ENCODE measurements at places on chromosomes 4 and X.

DNA sequence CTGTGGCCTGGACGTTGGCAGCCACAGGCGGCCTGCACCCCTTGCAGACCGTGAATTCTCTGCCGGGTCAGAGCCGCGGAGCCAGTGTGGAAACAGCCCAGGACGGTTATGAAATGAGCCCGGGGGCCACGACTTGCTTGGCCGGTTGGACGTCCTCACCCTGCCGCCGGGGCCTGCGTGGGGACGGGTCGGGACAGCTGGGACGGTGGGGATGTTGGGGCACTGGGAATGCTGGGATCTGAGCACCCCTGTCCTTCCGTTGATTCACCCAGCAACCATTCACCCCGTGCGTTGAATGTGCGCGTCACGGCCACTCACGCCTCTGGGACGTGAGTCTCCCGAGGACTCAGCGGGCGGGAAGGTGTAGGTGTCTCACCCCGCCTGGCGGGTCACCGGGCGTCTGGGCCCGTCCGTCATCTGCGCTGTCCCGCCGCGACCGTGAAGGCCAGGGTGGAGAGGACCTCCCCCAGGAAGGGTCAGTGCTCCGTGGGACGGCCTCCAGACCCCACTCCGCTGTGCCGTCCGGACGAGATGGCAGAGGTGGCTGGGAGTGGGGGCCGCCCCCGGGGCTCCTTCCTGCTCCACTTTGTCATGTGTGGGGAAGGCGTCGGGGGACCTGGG, 4.5 kb upstream of the PLCXD1 start:
- DNase-seq: no peak

GRCh38 chr4:24979554-24979953, 51.2 kb downstream of the LGI2 start:
- no peak for DNase-seq

DNA sequence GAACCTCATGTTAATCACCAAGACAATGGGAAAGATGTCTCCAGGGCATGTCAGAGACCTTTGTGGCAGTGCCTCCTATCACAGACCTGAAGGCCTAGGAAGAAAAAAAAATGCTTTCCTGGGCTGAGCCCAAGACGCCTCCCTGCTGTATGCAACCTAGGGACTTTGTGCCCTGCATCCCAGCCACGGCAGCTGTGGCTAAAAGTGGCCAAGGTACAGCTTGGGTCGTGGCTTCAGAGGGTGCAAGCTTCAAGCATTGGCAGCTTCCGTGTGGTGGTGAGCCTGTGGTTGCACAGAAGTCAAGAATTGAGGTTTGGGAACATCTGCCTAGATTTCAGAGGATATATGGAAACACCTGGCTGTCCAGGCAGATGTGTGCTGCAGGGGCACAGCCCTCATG, 40.5 kb downstream of the SPANXN3 start:
- no peak for DNase-seq

DNA sequence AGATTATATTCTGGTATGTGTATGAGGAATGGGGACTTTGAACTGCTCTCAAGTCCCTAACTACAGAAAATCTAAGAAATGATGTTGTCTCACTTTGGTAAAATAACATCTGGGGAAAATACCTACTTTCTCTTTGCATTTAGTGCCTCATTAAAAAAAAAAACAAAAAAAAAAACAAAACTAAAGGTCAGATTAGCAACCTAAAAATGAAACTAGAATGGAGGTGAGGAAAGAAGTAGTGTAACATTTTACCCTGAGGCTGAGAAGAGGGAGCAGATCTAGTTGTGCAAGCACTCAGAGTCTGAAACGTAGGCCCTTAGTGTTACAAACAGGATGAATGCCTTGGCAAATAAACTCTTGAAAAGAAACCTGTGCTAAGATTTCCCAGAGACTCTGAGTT, 56.0 kb downstream of the VGLL1 start:
- no peak for DNase-seq

DNA sequence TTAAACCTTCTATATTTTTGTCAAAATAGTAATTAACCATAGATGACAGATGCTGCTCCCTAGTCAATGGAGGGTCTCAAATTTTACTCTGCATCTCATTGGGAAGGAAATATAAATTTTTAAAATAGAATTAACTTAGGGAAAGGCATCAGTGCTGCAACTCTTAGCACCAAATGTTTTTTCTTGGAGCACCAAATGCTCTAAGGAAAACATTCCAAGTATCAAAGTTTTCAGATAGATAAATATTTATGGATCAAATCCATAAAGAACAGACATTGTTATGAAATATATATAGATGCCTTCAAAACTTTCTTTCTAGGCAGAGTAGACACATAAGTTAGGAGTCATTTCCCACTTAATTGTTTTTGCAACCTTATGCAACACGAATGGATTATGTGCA, 168.7 kb downstream of the ANTXR2 start:
- no peak for DNase-seq

DNA sequence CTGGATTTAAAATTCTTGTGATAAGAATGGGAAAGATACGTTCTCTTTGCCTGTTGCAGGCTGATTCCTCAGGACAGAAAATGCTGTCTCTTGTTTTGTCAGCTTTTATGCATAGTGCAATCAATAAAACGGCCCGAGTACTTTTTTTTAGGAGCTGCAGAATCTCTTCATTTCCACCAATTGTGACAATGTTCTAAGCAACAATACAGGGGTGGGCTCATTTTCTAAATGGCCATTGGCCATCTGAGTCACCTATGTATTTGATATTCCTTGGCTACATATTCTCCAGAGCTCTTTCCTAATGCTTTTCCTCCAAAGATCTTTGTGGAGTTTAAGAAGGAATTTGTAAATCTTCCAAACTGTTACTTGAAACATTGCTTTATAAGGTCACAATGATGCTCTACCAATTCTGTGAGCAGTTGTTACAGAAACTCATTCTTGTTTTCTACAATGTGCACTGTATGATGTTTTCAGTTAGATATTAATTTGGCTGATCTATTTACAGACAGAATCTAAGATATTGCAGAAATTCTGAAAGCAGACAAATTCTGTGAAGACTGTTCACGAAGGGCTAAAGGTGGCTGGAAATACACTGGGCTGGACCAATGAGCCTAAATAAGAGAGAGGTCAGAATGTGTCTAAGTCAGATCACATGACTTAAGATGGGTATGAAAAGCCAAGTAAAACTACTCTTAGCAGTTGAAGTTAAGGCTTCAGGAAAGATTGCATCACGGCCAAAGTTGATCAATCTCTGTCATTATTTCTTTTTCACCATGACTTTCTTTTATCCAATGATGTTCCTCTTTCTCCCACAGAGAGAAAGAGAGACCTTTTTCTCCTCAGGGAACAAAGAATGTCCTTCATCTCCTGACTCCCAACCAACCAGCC, 33.4 kb downstream of the TAPT1 start:
- DNase-seq: no peak

DNA sequence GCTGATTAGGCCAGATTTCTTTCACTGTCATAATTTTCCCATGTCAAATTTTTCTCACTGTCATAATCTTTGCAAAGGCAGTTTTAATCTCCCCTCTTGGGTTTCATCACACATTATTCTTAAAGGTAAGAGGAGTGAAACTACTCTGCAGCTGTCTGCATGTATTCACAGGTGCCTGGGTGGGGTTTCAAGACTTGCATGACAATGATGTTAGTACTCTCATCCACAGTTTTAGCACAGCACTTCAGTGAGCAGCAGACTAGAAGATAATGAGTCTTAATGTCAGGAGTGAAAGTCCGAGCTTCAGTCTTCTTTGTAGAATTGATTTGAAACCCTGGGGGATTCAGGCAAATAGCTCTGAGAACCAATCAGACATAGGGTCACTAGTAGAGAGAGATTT, 182.5 kb upstream of the GALNT7 start:
- DNase-seq: no peak

DNA sequence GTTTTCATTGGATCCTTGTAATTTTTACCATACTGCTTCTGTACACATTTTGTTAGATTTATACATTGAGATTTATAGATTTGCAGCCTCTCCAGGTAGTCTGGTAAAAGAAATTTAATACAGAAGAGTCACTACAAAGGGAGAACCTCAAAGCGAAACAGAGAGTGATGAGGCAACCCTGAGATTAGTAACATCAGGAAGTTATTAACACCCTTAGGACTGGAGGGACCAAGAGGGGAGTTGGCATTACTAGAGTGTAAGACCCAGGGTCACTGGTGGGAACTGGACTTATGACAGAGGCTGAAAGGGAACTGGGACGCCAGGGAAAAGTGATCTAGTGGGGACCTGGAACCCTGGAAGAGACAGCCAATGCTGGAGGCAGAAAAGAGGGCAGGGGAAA, 20.6 kb upstream of the MAML3 start:
- no peak for DNase-seq

DNA sequence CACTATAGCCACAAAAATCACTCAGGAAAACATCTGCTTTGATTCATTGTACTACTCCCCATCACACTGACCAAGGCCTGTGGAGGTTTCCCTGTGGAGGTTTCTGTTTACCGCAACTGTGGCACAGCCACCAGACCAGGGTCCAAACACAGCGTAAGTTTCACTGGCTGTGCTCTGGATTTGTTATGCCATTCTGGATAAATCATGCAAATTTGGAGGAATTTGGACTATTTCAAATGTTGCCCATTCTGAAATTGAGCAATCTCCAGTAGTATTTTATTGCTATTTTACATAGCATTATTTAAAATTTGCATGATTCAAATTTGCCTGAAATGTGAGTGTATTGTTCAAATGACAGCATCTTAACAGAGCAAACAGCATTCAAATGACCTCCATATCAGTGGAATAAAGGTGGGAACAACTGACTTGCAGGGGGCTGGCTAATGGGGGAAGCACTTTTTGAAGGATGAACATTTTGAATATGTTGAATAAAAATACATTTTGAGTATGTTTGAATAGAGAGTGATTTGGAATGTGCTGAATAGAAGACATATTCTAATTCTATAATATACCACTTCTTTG, 66.1 kb upstream of the ACSL1 start:
- DNase-seq: no peak

- no peak for DNase-seq
Measured at GRCh38 chr4:178963446-178964045, 1521.3 kb upstream of the AGA start.

GRCh38 chrX:45709381-45709780, 508.7 kb upstream of the DIPK2B start:
- DNase-seq: no peak

GRCh38 chr4:159395693-159396092, 292.8 kb downstream of the RAPGEF2 start:
- DNase-seq: no peak

DNA sequence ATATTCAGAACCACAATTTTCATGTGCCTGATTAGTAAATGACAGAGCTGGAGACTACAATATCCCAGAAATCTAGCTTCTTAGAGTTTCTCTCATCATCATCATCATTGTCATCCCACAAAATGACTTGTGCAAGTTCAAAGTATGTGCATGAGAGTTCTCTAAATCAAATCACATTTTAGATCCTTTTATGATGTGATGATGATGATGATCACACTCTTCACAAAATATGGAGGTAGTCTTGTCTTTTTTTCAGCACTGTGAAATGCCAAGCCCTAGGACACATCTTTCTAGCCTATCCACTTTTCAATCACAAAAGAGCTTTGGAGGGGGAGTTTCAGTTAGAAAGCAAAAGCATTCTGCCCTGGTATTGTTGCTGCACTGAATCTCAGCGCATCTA, 7.4 kb downstream of the MBNL3 start:
- no peak for DNase-seq

GRCh38 chrX:153909024-153909979, 4.8 kb downstream of the AVPR2 start:
- DNase-seq: peak; percentile 6

GRCh38 chrX:153516073-153516472, 1.4 kb upstream of the ATP2B3 start:
- peak; percentile 6 for DNase-seq

DNA sequence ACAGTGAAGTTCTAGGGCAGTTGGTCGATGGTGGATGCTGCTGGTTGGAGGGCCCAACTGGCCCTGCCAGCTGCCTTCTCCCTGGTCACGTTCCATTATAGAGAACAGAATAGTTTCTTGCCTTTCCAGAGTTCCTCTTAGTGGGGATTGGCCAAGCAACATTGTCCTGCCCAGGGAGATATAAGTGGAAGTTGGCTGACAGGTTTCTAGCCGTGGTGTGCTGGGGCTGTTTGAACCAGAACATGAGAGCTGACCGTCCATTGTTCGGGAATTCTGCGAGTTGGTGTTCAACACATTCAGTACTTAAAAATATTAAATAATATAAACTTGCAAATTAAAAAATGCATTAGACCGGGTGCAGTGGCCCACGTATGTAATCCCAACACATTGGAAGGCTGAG, 3.5 kb upstream of the AFAP1 start:
- no peak for DNase-seq

DNA sequence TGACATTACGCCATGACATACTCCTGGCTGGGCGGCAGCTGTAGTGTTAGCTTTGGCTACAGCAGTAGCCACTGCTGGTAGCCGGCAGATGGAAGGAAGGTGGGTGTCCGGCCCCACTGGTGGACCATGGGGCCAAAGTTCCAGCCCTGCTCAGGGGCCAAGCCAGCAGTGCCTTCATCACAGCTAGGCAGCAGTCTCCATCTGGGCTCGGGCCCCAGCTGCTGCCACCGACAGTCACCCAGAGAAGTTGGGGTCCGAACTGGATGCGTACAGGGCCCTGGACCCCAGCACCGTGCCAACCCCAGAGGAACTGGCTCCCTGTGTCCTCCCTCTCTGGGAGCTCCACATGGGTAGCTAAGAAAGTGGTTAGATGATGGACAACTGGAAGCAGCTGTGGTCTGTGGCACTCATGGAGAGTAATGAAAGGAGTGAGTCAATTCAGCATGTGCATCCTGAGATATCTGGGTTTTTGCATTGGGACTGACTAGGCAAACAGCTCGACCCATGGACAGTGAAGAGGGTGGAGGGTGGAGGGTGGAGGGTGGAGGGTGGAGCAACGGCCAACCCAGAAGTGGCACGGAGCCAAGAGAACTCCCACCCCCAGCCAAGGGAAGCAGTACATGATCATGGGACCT, 366.6 kb upstream of the GRIA3 start:
- no peak for DNase-seq

DNA sequence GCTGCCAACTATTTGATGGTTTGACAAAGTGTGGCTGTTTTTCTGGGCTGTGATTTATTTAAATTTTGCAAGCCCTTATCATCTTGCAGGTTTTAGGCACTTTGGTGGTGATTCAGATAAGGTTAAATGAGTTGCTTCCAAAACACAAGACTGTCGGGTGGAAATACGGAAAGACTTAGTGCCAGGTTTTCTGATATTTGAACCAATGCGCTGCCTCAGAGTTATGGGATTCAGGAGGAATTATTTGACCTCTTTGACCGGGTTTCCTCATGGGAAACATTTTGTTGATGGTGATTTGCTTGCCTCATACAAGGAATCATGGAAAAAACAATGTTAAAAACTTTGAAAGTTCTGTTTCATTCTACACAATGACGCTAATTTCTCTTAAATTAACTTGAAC, 136.1 kb upstream of the MAP9 start:
- no peak for DNase-seq

DNA sequence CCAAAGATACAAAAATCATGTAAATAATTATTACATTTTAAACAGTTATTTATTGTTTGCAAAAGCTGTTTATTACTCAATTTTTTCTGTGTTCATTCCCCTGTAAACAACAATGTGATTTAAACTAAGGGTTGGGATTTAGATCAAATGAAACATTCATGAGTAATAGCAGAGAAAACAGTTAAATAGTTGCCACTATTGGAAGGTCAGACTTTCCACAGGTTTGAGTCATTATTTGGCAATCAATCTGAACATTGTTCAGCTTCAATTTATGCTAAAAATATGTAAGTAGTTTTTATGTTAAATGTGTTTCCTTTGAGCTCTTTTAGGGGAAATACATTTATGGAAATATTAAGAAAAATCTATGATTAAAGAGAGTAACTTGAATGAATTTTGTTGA, 144.9 kb downstream of the STIM2 start:
- no peak for DNase-seq

- no peak for DNase-seq
Measured at GRCh38 chr4:1200425-1201035, 28.1 kb upstream of the SPON2 start.
